ENCODE measurements at places on chromosomes 11 and 22.

- no peak for DNase-seq
These were observed 45.6 kb downstream of the ZNF280B start for GRCh38 chr22:22462813-22463567.

DNA sequence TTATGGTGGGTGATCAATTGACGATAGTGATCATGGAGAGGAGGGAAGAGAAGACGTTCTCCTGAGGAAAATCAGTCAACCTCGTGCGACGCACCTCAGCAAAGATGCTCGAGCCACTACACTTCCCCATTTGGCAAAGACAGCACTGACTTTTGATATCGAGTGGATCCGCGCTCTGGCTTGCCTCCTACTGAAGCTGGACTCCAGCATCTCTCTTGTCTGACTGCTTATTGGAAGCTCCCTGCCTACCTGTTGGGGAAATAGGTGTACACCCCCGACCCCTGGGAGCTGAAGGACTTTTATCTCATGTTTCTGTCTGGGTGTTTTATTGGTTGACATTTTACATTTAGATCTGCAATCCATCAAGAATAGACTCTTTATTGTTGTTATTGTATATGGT is 476.8 kb upstream of the B3GAT1 start:
- DNase-seq = no peak

GRCh38 chr11:21485006-21485405 is 707.9 kb upstream of the ANO5 start:
- no peak for DNase-seq

GRCh38 chr22:47361247-47361646 is 598.8 kb downstream of the TBC1D22A start:
- no peak for DNase-seq

DNA sequence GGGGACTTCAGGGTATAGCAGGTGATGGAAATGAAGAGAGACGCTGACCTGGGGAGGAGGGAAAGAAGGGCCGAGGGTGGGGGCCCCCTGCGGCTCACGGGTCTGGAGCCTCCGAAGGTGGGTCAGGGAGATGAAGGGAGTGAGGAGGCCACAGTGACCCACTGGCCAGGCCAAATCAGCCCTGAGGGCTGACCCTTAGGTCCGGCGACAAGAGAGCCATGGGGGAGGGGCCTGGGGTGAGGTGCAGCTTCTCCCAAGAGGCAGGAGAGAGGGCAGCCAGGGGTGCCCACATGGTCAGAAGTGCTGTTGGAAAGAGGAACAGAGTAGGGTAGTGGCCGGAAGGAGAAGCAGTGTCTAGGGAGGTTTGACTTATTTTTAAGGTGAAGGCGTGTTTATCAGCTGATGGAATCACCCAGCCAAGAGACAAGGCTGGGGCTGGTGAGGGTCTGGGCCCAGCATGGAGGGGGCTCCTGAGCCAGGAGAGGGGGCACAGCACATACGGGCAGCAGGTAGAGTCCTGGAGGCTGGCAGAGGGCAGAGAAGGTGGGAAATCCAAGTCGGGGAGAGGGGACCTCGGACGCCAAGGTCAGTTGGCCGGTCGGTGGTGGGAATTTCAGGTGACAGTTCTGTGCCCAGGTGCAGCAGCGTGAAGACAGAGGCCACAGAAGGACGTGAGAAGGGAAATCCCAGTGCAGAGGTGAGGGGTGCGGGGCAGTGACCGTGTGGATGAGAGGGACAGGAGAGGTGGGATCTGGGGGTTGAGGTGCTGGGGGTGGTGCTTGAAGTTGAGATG is 49.0 kb downstream of the LINC01488 start:
- DNase-seq = no peak

DNA sequence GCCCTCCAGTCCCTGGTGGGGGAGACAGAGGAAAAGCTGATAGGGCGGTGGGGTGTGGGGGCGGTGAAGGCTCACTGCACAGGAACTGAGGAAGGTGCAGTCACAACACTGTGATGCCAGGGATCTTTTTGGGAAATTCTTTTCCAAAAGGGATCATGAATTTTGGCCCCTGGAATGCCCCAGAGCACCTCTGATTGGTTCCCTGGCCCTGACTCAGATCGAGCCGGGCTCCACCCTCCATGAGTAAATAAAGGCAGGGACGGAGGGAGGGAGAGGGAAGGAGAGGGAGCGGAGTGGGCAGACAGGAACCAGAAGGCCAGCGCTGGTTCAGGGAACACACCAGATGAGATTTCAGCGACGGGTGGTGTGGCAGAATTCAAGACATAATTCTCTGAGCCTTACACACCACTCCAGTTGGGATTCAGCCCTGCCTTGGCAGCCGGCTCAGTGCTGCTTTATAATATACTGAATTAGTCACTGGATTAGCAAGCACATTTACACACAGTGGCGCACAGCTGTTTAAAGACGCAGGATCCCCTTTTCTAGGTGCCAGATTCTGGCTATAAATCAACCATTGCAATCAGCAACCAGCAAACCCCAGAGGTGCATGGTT is 80.3 kb downstream of the ETS1 start:
- peak; percentile 81 for DNase-seq

- peak; percentile 3 for DNase-seq
These were observed 14.2 kb upstream of the OR6A2 start for GRCh38 chr11:6813656-6814055.

DNA sequence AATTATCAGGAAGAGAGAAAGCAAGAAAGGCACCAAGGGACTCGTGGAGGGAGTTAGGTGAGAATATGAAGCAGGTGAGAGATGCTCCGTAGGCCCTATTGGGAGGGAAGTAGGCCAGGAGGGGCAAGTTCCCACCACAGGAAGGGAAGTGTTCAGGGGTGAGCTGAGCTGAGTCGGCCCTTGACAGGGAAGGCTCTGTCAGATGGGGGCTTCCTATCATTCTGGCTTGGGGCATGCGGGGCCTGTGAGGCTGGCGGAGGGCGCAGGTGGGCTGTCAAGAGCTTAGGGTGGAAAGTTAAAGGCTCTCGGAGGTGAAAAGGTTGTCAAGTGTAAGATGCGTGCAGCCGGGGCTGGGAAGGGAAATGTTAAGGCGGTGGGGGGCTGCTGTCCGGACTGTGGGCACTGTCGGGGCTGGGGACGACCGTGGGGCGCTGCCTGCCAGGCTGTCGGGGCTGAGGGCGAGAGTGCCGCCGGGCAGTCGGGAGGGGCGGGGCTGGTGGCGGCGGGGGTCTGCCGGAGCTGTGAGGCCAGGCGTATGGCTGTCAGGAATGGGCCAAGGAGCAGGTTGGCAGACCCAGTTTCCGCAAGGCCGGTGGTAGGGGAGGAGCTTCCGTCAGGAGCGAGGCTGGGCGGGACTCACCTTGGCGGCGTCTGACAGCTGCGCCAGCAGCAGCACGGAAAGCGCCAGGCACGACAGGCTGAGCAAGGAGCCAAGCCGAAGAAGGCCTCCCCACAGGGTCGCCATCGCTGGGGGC is 496 bp downstream of the TMEM9B start:
- DNase-seq = peak; percentile 4

GRCh38 chr11:64251016-64251752 is at the start of gene PLCB3:
Gene PLCB3 (plus strand): TSS chr11:64251530. CDS start chr11:64251650, 120 bp downstream.
- no peak for DNase-seq

DNA sequence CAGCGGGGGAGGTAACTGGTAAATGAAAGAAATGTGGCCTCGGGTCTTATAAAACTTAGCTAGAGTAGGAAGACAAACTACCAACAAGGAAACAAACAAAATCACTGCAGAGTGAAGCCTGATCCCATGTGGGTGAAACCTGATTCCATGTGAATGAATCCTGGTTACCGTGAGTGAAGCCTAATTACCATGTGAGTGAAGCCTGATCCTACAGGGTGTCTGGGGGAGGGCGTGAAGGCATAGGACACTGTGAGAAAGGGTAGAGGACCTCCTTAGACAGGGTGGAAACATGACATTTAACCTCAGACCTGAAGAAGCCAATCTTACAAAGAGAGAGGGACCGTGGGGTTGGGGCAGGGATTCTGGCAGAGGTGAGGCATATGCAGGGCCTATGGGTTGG is 106.2 kb upstream of the USP47 start:
- DNase-seq = no peak

- DNase-seq = no peak
These were observed 11.3 kb upstream of the APOL4 start for GRCh38 chr22:36212901-36213300.
